ENCODE measurements at places on chromosomes 3 and 15. TPM values are rescaled to one million over a fixed set of nuclear protein-coding genes. Genes with fewer than 3 reads are reported as not detected.
A peak's percentile ranks its signal among the peaks of the same experiment; 100 is the strongest.

GRCh38 chr15:51405693-51406523 lies 64.5 kb downstream of the GLDN start:
- no peak overlapping the region for H3K4me3 ChIP-seq
- no peak overlapping the region for H3K27ac ChIP-seq
- H3K27me3 ChIP-seq = no peaks in the 10 kb centered on the region

GRCh38 chr3:37287776-37288175 lies 113.4 kb upstream of the LRRFIP2 start:
- no peaks in the 10 kb centered on the region for H3K27me3 ChIP-seq
- H3K36me3 ChIP-seq = peaks cover 10% of the 10 kb centered on the region
- no peak overlapping the region for H3K27ac ChIP-seq
- no peak overlapping the region for H3K4me3 ChIP-seq
- H3K4me1 ChIP-seq = peaks cover 3% of the 10 kb centered on the region

- H3K4me3 ChIP-seq = no peak overlapping the region
- H3K27ac ChIP-seq = no peak overlapping the region
- H3K27me3 ChIP-seq = no peaks in the 10 kb centered on the region
- no peaks in the 10 kb centered on the region for H3K36me3 ChIP-seq
- H3K4me1 ChIP-seq = no peaks in the 10 kb centered on the region
Measured at GRCh38 chr3:13135251-13135810, 62.1 kb upstream of the IQSEC1 start.

DNA sequence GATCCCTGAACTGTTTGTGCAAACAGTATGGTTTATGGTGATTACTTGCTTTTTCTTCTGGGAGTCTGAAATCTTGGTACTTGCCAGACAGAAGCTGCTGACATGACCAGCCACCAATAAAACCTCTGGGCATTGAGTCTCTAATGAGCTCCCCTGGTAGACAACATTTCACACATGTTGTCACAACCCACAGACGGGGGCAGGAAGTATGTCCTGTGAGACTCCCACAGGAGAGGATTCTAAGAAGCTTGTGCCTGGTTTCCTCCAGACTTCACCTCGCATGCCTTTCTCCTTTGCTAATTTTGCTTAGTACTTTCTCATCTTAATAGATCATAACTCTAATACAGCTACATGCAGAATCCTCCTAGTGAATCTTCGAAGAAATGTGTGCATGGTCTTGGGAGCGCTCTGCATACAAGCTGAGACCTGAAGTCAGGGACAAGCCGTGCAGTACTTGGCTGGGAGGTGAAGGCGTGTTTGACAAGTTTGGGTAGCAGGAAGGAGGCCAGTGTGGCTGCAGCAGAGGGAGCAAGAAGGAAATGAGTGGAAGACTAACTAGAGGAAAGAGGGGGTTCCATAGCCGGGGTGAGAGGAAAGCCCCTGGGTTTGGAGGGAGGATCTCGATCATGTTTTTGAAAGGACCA lies 49.0 kb downstream of the B3GNT5 start:
- H3K4me3 ChIP-seq = no peak overlapping the region
- no peaks in the 10 kb centered on the region for H3K36me3 ChIP-seq
- H3K27ac ChIP-seq = no peak overlapping the region
- DNase-seq = no peak
- H3K4me1 ChIP-seq = peaks cover 15% of the 10 kb centered on the region

DNA sequence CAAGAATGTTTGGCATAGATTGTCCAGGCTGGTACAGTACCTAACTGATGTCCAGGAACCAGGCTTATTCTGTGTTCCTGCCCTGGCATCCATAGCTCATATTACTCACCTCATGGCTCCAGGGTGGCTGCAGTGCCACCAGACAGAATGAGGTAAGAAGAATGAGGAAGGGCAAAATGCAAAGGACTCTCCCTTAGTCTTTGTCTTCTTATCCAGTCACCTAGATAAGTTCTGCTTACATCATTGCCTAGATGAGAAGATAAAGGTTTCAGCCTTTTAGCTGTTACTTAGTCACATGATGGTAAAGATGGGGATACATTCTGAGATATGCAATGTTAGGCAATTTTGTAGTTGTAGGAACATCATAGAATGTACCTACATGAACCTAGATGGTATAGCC lies 45.8 kb downstream of the CHP1 start:
- no peaks in the 10 kb centered on the region for H3K27me3 ChIP-seq
- H3K4me1 ChIP-seq = no peaks in the 10 kb centered on the region
- no peak overlapping the region for H3K4me3 ChIP-seq
- peaks cover 13% of the 10 kb centered on the region for H3K36me3 ChIP-seq

DNA sequence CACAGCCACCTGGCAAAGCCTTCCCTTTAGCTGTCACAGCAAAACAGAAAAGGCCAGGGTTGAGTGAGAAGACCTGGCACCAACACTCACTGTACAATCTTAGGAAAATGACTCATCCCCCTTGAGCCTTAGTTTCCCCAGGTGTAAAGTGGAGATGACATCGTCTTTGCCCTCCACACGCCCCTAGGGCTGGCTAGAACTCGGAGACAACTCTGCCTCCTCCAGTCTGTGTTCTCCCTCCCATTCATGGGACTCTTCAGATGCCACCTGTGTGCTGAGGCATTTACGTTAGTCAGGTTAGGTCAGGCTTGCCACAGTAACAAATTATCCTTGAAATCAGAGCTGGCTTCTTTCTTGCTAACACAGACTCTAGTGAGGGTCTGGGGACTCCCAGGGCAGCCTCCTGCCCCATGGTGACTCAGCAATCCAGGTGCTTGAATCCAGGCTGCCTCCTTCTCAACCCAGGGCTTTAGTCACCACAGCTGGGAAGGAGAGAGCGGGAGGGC lies 252.6 kb downstream of the PLCL2 start:
- no peak for DNase-seq
- no peaks in the 10 kb centered on the region for H3K36me3 ChIP-seq
- no peaks in the 10 kb centered on the region for H3K27me3 ChIP-seq
- H3K4me1 ChIP-seq = no peaks in the 10 kb centered on the region
- no peak overlapping the region for H3K27ac ChIP-seq

DNA sequence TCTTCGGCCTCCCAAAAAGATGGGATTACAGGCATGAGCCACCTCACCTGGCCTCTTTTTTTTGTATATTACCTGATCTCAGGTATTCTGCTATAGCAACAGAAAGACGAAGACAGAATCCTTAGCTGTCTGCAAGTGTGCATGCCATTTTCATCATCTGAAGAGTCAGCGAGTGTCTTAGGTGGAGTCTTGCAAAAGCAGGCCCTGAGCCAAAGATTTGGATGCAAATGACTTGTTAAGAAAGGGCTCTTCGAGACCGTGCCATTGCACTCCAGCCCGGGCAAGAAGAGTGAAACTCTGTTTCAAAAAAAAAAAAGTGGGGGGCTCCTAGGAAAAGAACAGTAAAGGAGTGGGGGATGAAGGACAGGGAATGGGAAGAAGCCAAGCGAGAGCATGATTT lies 10.2 kb upstream of the TRIM69 start:
- H3K27me3 ChIP-seq = peaks cover 9% of the 10 kb centered on the region
- H3K4me3 ChIP-seq = no peak overlapping the region
- H3K4me1 ChIP-seq = peaks cover 5% of the 10 kb centered on the region
- H3K27ac ChIP-seq = peak overlapping the region; percentile 34
- no peaks in the 10 kb centered on the region for H3K36me3 ChIP-seq
- no peak for DNase-seq

- no peak for DNase-seq
- H3K4me3 ChIP-seq = no peak overlapping the region
- H3K36me3 ChIP-seq = no peaks in the 10 kb centered on the region
- H3K4me1 ChIP-seq = no peaks in the 10 kb centered on the region
Measured at GRCh38 chr3:72894976-72895552, 7.2 kb downstream of the GXYLT2 start.

GRCh38 chr3:146250449-146251382 lies at the start of gene PLSCR4:
TSS of gene PLSCR4 (minus strand) at chr3:146251105. CDS start at chr3:146222071, 29,034 bp downstream.
- peaks cover 9% of the 10 kb centered on the region for H3K27me3 ChIP-seq
- H3K36me3 ChIP-seq = peaks cover 9% of the 10 kb centered on the region
- H3K4me1 ChIP-seq = 0 out of 2 replicates have a peak, but pooled peaks cover 4% of the 10 kb centered on the region
- peak within 1 kb of the TSS; percentile 85 for H3K4me3 ChIP-seq
- DNase-seq = peak; percentile 73

DNA sequence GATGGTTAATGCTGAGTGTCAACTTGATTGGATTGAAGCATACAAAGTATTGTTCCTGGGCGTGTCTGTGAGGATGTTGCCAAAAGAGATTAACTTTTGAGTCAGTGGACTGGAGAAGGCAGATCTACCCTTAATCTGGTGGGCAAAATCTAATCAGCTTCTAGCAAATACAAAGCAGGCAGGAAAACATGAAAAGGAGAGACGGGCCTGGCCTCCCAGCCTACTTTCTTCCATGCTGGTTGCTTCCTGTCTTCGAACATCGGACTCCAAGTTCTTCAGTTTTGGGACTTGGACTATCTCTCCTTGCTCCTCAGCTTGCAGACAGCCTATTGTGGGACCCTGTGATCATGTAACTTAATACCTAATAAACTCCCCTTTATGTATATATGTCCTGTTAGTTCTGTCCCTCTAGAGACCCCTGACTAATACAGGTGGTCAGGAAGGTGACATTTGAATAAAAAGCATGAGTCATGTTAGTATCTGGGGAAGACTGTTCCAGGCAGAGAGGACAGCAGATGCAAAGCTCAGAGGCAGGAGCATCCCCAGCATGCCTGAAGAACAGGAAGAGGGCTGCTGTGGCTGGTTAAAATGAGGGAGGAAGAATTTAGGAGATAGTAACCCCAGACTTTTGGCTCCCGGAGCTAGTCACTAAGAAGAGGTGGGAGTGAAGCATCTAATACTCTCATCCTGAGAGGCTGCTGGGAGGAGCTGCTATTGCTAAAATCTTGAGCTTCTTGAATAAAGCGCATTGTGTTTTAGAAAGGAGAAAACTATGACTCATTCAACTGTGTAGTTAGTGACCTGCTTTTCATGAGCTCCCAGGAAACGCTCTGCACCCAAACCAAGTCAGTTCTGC lies 207.4 kb upstream of the HES1 start:
- no peak overlapping the region for H3K27ac ChIP-seq
- H3K4me3 ChIP-seq = no peak overlapping the region
- no peak for DNase-seq

DNA sequence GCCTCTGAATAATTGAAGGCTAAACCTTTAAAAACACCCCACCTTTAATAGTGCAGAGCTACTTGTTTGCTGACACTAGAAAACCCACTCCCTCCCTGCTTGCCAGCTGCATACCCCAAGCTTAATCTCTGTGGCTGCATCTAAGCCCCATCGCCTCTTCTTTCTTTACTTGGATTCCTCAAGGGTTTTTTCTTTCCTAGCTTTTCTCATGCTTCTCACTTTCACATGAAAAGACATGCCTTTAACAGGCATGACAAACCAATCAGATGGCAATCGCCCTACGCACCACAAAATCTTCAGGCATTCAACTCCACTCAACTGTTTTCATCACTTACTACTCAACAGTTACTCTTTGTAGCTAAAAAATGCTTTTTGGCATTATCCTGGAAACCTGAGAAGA lies 77.5 kb downstream of the PLD1 start:
- no peaks in the 10 kb centered on the region for H3K27me3 ChIP-seq
- no peaks in the 10 kb centered on the region for H3K36me3 ChIP-seq
- H3K27ac ChIP-seq = no peak overlapping the region
- peaks cover 12% of the 10 kb centered on the region for H3K4me1 ChIP-seq
- no peak for DNase-seq

DNA sequence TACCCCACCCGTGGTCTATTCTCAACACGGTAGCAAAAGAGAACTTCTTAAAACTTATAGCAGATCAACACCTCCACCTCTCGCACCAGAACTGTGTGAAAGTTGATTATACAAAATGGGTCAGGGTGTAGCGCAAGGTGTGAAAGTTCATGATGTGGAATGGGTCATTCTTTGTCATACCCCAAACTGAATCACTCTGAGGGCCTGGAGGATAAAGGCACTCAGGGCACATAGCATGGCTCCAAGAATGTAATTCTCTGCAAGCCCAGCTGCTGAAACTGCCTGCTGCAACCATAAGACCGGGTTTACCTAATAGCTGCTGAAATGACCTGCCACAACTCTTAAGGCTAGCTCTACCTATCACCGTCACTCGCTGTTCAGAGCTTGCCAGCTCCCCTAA lies 70.0 kb downstream of the FOXP1 start:
- no peaks in the 10 kb centered on the region for H3K27me3 ChIP-seq
- H3K36me3 ChIP-seq = no peaks in the 10 kb centered on the region
- no peak overlapping the region for H3K4me3 ChIP-seq
- no peak for DNase-seq

GRCh38 chr3:84960581-84960980 lies 1.8 kb downstream of the CADM2 start:
- H3K36me3 ChIP-seq = no peaks in the 10 kb centered on the region
- no peaks in the 10 kb centered on the region for H3K27me3 ChIP-seq
- H3K4me1 ChIP-seq = peaks cover 41% of the 10 kb centered on the region
- peak; percentile 47 for DNase-seq
- no peak overlapping the region for H3K27ac ChIP-seq
- peak overlapping the region; percentile 87 for H3K4me3 ChIP-seq

DNA sequence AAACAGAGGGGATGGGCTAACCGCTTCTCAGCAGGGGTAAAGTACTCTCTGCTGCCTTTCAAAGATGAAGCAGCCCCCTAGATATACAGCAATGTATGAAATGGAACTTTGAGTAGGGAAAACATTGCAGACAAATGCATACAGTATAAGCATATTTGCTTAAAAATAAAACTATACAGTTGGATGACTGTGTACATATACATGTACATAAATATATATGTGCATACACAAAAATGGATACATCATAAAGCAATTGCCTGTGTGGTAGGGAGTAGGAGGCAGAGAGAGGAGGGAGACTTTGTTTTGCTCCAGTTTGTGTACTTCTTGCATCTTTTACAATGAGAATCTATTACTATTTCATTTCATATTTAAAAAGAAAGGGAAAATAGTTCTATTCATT lies 28.4 kb downstream of the NSMCE3 start:
- H3K36me3 ChIP-seq = no peaks in the 10 kb centered on the region
- H3K4me1 ChIP-seq = peaks cover 5% of the 10 kb centered on the region
- no peak overlapping the region for H3K4me3 ChIP-seq
- no peak for DNase-seq
- no peaks in the 10 kb centered on the region for H3K27me3 ChIP-seq
- H3K27ac ChIP-seq = no peak overlapping the region

DNA sequence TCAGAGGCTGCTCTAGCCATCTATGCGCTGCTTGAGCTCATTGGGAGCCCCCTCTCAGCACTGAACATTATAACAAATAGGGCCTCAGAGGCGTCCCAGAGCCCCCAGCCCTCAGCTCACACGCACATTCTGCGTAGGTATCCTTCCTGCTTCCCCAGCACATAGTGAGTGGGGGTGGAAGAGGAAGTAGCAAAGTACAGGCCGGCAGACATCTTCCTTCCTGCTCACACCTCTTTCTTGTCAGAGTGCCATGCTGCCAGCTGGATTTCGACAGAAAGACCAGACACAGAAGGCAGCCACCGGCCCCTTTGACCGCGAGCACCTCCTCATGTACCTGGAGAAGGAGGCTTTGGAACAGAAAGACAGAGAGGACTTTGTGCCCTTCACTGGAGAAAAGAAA lies 16.6 kb downstream of the TMOD2 start:
- no peaks in the 10 kb centered on the region for H3K36me3 ChIP-seq
- H3K4me1 ChIP-seq = peaks cover 8% of the 10 kb centered on the region
- no peak for DNase-seq

The IGSF11 gene
- polyA plus RNA-seq = 0.68 TPM

The IMPG2 gene
- not detected for polyA plus RNA-seq

The ANKUB1 gene
- not detected for polyA plus RNA-seq

The PLS1 gene
- polyA plus RNA-seq = 18.0 TPM

The THOC7 gene
- polyA plus RNA-seq = 154 TPM

The DAZL gene
- 2.5 TPM for polyA plus RNA-seq

The FAIM gene
- polyA plus RNA-seq = 29.7 TPM

The ROBO1 gene
- polyA plus RNA-seq = 17.3 TPM

The CELSR3 gene
- 8.3 TPM for polyA plus RNA-seq

The SLC24A5 gene
- polyA plus RNA-seq = 0.23 TPM

The SLC22A14 gene
- not detected for polyA plus RNA-seq

The KCNAB1 gene
- polyA plus RNA-seq = 1.3 TPM
